Left renal cortex interstitium (tissue), 4 donors: ENCODE measurements at places on chromosomes 4 and X. TPM values are rescaled to one million over a fixed set of nuclear protein-coding genes. Genes with fewer than 3 reads are reported as not detected.
A peak's percentile ranks its signal among the peaks of the same experiment; 100 is the strongest.

The CD99 gene
- polyA plus RNA-seq = 216 TPM

- DNase-seq = no peak
Measured at GRCh38 chr4:84895283-84895682, 71.2 kb downstream of the WDFY3 start.

The GLRA3 gene
- polyA plus RNA-seq = 0.07 TPM

GRCh38 chr4:120867506-120867905, 55.0 kb downstream of the PRDM5 start:
- DNase-seq = no peak

The FABP2 gene
- polyA plus RNA-seq = 1.3 TPM

GRCh38 chr4:110119880-110120279, 78.5 kb downstream of the ELOVL6 start:
- DNase-seq = no peak

The PDZD4 gene
- 10.5 TPM for polyA plus RNA-seq

The C4orf17 gene
- 0.27 TPM for polyA plus RNA-seq

The PCSK1N gene
- polyA plus RNA-seq = 9.9 TPM

The TCEAL6 gene
- 0.23 TPM for polyA plus RNA-seq

The RHOXF2 gene
- 0.25 TPM for polyA plus RNA-seq

- DNase-seq = no peak
Measured at GRCh38 chr4:101801958-101802357, 11.4 kb downstream of the BANK1 start.

DNA sequence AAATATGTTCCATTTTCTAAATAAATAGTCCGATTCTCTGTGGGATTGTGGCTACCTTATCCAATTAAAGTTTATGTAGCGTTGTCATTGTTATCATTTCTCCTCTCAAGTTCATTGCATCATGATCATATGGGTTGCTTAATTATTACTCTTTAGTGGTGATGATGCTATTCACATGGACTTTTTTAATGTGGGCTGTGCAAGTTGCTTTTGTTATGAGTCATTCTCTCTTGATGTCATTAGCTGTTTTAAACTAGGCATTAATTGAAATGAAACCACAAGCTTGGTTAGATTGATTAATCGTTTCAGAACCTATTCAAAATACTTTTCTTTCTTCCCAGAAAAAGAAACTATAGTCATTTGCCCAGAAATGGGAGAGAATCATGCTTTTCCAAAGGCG, 38.2 kb downstream of the NHS start:
- DNase-seq = no peak

DNA sequence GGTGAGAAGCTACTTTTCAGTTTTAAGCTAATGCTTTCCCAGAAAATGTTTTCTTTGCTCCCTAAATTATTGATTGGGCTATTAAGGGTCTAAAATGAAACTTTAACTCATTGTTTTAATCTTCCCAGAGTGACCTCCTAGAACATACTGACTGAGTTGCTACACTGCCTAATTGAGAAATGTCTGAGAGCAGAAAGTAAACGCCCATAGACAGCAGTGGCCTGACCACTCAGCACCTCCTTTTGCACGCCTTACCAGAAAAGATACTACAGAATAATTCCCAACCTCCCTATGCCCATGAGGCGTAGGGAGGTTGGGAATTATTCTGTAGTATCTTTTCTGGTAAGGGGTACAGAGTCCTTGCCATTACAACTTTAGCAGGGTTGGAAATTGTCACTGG, 381.8 kb upstream of the LCORL start:
- DNase-seq = no peak

DNA sequence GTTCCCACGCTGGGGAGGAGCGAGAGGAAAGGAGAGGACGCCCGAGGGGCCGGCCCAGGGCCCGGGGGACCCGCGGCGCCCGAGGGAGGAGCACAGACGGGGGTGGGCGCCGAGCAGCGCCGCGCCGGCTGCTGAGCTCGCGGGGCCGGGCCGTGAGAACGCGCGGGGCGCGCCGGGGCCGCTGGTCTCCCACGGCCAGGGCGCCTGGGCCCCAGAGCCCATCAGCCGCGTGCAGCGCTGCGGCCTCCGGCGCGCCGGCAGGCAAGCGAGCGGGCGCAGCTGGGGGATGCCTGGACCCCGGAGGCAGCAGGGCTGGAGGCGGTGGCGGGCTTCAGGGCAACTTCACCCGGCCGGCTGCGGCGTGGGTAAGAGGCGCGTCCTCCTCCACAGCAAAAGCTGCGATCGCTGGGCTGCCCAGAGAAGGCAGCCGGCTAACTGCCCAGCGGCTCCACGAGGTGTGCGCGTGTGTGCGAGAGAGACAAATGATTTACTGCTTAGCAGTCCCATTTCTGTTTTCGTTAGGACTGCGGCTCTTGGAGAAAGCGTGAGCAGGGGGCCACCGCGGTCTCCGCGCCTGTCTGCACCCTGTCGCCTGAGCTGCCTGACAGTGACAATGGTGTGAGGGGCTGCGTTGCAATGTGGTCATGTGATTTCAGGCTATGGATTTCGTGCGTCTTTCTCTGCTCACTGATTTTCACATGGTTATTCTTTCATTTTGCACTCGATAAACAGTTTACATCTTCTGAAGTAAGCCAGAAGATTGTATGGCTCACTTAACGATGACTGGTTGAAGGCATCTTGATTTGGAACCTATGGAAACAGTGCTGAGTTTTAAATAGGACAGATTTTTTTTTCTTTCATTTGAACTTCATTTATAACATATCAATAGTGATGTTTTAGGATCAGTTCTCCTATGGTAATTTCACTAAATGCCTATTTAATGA, 1.2 kb downstream of the GUCY1A1 start:
- DNase-seq = no peak

- no peak for DNase-seq
Measured at GRCh38 chr4:100042235-100042634, 92.2 kb upstream of the H2AZ1 start.

DNA sequence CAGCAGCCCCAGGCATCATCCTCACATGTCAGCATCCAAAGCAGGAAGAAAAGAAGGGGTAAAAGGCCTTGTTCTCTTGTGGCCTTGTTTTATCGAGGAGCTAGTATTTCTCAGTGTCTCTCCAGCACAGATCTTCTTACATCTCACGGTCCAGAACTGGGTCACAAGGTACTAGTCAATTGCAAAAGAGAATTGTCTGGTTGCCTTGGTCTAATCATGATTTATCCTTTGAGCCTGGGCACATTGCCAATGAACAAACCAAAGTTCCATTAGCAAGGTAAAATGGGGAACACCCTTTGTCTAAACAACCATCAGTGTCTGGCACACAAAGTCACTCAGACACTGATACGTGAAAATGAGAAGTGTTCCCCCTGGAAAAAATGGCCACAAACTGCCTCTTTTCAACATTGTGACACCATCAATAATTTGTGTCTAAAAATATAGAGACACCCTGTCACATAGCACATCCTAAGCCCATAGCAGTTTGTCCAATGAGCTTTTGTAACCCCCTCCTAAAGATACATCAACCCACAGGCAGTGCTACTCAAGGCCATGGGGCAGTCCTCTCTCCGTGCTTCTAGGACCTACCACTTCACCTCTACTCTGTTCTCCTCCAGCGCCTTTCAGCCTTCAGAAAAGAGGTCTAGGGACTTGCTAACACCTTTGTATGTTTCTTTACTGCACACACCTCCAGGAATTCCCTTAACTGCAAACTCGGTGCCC, 534.4 kb downstream of the MID1IP1 start:
- no peak for DNase-seq

The OFD1 gene
- 32.1 TPM for polyA plus RNA-seq

The BEX5 gene
- polyA plus RNA-seq = 11.7 TPM

The FDCSP gene
- polyA plus RNA-seq = 1.6 TPM

- no peak for DNase-seq
Measured at GRCh38 chr4:56531149-56531770, 25.7 kb downstream of the ARL9 start.

- no peak for DNase-seq
Measured at GRCh38 chr4:98524230-98524629, 134.2 kb downstream of the TSPAN5 start.

The FATE1 gene
- not detected for polyA plus RNA-seq

GRCh38 chr4:54228056-54228527, 1.0 kb upstream of the PDGFRA start:
- DNase-seq = peak; percentile 82

DNA sequence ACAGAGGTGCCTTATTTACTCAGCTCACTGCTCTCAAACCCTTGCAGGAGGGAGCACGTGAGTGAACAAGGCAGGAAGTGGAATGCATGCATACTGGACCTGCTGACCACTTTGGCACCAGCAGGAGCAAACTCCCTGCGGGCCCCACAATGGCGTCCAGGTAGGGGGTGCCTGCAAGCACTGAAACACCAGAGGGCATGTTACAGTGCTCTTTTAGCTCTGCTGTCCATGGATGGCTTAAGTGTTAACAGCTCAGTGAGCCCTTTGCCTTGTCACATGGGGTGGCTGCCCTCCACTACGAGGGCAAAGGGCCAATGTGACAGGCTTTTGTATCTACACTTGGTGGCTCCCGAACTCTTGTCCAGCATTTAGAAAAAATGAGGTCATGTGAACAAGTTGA, 199.5 kb upstream of the UGT8 start:
- DNase-seq = no peak

DNA sequence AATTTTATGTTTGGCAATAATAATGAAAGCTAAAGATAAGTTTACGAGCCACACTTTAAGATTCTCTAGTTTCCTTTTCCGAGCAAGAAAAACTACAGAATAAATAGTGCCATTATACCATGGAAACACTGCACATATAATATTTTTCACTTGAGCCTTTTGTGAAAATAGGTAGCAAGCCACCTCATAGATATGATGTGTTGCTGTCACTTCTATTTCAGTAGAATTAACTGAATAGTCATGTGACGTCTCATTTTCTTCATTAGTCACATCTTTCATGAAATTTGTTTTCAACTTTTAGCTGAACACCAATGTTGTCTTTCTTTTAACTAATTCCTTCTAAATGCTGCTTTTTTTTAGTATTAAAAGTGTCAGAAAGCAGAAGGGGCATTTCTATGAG, 574.3 kb downstream of the INPP4B start:
- no peak for DNase-seq

- no peak for DNase-seq
Measured at GRCh38 chr4:42326524-42326923, 70.8 kb upstream of the SHISA3 start.

GRCh38 chrX:69615779-69616456, at the start of gene EDA:
Gene EDA (plus strand): TSS chrX:69616113.
- DNase-seq = peak; percentile 67

DNA sequence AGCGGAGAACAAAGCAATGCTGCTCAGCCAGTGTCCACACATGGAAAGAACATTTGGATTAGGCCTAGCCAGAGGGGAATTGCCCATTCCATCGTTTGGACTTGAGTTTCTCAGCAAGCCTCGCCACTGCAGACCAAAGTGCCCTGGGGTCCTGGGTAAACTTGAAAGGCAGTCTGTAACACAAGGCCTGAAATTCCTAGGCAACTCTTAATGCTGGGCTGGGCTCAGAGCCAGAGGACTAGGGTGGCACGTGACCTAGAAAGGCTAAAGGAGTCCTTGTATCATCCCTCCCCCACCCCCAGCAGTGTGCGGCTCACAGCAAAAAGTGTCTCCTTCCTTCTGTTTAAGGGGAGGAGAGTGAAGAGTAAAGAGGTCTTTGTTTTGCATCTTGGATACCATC, 210.4 kb upstream of the ARX start:
- no peak for DNase-seq

The NRK gene
- 13.2 TPM for polyA plus RNA-seq

DNA sequence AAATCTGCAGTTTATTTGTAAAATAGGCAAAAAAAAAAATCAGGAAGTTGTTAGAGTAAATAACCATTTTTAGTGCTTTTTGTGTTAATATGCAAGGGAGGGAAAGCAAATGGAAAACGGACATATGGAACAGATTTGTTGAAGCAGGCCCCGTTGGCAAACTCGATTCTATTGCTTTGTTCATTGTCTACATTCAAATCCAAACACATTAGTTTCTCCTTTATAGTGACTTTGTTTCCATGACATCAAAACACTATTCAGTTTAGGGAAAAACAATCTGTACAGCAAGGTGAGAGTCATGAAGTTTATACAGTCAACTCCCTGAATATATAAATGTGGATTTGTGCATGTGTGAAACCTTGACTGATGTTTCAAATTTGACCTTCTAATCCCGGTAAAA, 142.2 kb downstream of the FAM47A start:
- no peak for DNase-seq

DNA sequence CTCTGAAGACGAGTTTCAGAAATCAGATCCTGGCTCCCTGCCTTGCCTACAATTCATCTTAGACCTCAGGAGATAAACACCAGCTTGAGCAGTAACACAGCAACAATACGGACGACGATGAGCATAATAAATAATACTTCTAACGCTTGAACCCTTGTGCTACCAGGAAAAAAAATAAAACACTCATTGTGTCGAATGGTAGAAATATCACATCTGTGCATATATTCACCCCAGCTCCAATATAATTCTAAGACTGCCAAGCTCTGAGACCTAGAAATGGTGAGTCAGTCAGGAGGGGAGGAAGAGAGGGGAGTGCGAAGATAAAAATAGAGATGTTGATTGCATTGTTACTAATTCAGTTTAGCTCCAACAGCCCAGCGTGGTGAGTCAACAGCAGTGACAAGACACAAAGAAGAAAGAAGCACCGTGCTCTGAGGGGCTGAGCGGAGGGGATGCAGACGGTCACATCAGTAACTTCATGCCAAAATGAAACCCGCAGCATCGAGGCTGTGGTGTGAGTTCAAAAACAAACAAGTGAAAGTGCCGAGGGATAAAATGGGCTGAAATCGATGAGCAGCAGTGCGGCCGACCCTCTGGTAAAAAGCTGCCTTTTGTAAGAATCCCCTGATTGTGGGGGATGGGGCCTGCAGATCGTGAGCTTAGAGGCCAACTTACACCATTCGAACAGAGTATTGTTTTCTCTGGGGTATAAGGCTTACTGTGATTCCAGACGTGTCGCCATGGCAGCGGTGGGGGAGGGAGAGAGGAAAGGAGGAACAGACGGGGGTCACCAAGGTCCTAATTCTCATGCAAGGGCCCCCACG, 150.4 kb downstream of the MGST2 start:
- DNase-seq = no peak
